Stimulated activated CD4-positive, alpha-beta T cell treated with anti-CD3 and anti-CD28 coated beads, Interleukin-12 subunit alpha, Interleukin-12 subunit beta, amount 100 ng/mL, for 48 hours (primary cell): ENCODE measurements at places on chromosomes 4 and X.

- no peak for DNase-seq
Measured at GRCh38 chr4:155179216-155179615, 29.2 kb upstream of the NPY2R start.

- DNase-seq: no peak
Measured at GRCh38 chrX:48003367-48003757, 427 bp downstream of the ZNF182 start.

DNA sequence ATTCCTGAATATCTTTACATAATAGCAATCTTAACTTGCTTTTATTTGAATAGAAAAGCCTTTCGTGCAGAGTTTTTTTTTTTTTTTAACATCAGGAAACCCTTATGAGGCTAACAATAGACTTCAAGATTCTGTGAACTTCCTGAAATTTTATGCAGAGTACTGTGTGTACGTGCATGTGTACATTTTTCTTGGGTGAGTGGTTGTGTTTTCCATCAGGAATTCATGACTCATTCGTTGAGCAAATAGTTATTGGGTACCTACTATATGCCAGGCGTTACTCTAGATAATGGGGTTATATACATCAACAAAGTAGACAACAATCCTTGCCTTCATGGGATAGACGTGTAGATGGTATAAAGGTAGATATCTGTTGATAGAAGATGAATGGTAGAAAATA lies 59.1 kb downstream of the MRPL1 start:
- DNase-seq: no peak

- DNase-seq: no peak
Measured at GRCh38 chr4:147651563-147651962, 32.4 kb downstream of the PRMT9 start.

GRCh38 chrX:149471397-149471796 lies 33.7 kb downstream of the IDS start:
- DNase-seq: no peak

DNA sequence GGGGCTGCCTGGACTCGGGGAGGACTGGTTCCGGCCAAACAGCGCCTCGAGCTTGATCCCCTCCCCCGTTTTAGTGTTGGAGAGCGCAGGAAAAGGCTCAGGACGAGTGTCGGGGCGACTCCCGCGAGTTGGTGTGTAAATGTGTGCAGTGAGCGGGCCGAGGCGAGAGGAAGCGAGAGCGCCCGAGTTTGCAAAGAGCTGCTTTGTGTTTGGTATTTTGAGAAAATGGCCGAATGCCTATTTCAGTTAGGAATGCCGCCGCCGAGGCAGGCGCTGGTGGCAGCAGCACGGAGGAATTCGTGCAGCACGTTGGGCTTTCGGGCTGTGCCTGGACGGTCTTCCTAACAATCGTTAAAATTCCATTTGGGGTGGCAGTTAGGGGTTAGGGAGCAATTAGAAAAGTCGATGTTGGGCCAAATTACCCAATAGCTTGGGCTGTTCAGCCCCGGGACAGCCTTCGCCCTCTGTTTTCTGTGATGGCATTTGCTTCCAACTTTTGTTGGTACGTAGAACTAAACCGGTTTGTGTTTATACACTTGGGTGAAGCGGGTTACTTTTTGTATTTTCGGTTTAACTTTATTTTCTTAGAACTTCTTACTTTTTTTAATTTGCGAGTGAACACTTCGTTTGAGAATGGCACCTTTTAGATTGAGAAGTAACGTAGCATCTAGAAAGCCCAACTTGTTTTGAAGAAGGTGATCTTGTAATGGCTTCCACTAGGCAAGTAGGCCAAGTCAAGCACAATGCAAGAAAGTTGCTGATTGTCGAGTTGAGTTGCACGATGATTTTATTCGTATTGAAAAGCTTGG lies 1.6 kb downstream of the REST start:
- DNase-seq: peak; percentile 38

DNA sequence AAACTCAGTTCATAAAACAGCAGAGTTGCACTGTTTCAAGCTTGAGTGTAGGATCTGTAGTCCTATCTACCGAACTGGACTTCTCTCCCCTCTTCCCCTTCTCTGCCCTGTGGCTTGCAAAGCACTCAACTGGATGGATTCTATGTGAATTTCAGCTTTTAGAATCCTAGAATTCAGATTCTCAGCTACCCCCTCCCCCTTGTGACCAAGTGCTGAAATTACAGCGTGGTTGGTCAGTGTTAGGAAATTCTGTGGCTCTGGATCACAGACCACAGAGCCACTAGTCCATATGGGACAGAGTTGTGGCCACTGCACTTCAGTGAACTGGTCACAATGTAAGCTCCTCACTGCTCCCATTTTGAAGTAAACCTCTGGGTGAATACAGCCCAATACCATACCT lies 64.6 kb upstream of the TRPC5 start:
- DNase-seq: no peak

GRCh38 chr4:155026715-155027114 lies 181.7 kb upstream of the NPY2R start:
- no peak for DNase-seq

DNA sequence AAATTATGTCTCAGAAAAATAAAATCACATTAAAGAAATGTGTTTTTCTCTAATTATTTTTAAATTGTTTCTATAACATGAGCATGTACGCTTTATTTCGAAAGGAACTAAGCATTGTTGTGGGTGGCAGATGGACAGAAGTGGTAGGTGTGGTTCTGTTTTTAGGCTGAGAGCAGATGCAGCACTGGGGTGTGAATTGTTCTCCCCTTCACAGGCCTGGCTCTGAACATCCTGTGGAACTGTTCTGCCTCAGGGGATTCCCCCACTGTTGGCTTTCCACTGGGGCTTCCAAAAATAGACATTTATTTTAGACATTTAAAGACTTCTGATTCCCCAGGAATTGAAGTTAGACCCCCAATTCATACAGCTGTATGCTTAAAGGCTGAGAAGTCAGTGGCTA lies 41.9 kb upstream of the PDHA2 start:
- no peak for DNase-seq

DNA sequence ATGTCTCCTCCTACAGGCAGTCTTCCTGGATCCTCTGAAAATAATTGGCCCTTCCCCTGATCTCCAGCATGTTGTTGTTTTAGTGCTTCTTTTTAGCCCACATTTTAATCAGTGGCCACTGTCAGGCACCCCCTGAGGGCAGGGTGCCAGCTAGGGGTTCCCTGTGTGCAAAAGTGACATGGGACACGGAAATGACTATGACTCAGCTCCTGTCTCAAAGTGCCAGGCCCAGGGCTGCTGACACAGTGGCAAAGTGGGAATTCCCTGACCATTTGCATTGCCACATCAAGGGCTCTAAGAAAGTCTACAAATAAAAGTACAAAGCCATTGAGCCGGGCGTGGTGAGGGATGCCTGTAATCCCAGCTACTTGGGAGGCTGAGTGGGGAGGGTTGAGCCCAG lies 24.8 kb downstream of the HMX1 start:
- DNase-seq: no peak

DNA sequence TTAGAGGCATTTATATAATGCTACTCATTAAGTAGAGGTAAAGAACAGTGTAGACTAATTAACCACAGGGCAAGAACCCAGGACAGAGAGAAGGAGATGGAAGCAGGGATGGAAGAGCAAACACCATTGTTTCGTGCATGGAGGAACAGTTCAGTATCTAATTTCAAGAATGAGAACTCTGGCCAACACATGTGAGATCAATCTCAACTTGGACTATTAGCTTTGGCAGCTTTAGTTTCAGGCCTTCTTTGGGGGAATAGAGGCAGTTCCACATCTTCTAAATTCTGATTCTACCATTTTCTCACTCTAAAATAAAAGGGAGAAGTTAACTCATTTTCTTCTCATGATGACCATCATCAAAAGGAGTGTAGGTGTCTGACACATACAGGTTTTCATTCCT lies 207.0 kb downstream of the LDB2 start:
- no peak for DNase-seq
